ENCODE measurements at places on chromosomes 4 and X. TPM values are rescaled to one million over a fixed set of nuclear protein-coding genes. Genes with fewer than 3 reads are reported as not detected.

The TCP11X2 gene
- total RNA-seq: not detected

The XPNPEP2 gene
- total RNA-seq: 4.1 TPM

- no peak for DNase-seq
Measured at GRCh38 chr4:53925050-53925605, 139.3 kb downstream of the CHIC2 start.

- DNase-seq: no peak
Measured at GRCh38 chrX:8743126-8743732, 11.3 kb upstream of the ANOS1 start.

The GYPA gene
- 12.9 TPM for total RNA-seq

GRCh38 chrX:106862972-106863688 lies 40.0 kb downstream of the RIPPLY1 start:
- no peak for DNase-seq

- DNase-seq: no peak
Measured at GRCh38 chr4:100681289-100681688, 163.5 kb upstream of the EMCN start.

- no peak for DNase-seq
Measured at GRCh38 chrX:140586951-140587350, 82.1 kb upstream of the SOX3 start.

GRCh38 chr4:111266937-111267336 lies 644.1 kb upstream of the PITX2 start:
- no peak for DNase-seq

GRCh38 chr4:168540503-168541265 lies 43.8 kb downstream of the PALLD start:
- DNase-seq: no peak

- DNase-seq: peak; percentile 46
Measured at GRCh38 chrX:13082206-13083065, 38.0 kb upstream of the FAM9C start.

DNA sequence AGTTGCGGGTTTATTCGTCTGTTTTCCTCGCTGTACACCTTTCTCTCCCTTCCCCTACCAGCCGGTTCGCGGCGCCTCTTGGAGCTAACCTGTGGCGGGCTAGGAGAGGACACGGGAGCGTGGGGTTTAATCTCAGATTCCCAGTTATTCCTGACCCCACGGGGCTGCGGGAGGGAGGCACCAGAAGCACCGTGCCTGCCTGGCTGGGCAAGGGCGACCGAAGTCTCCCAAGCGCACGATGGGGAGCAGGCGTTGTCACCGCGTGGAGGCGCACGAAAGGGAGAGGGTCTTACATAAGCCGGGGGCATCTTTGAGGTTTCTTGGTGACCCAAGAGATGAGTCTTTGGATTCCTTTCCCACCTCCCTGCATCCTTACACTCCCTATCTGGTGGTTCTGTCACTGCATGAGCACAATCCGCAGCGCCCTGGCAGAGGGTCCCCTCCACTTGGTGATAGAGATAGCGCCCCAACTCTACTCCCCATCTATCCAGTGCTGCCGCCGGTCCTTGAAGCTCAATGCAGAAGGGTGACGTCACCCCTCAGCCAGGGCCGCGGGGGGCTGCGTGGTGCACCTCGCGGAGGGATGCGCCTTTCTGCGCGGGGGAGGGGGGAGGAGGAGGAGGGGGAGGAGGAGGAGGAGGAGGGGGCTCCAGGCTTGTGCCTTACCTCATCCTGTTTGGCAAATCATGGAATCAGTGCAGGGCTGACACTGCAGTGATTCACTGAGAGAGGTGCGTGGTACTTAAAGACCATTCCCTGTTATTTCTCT lies 793 bp downstream of the TSPAN7 start:
- DNase-seq: no peak

The FUNDC1 gene
- 12.3 TPM for total RNA-seq

The ERAS gene
- not detected for total RNA-seq

GRCh38 chr4:25756503-25756902 lies 100.9 kb downstream of the SLC34A2 start:
- no peak for DNase-seq

The CNGA1 gene
- 3.4 TPM for total RNA-seq

- DNase-seq: no peak
Measured at GRCh38 chrX:13373431-13374187, 53.8 kb upstream of the ATXN3L start.

The FAM120C gene
- total RNA-seq: 7.5 TPM

Measured in skin of body (tissue), 3 donors.